Activated CD4-positive, alpha-beta T cell treated with anti-CD3 and anti-CD28 coated beads, Interleukin-2, amount 50 U/mL, for 16 hours (primary cell): ENCODE measurements at places on chromosomes 7 and 10.

DNA sequence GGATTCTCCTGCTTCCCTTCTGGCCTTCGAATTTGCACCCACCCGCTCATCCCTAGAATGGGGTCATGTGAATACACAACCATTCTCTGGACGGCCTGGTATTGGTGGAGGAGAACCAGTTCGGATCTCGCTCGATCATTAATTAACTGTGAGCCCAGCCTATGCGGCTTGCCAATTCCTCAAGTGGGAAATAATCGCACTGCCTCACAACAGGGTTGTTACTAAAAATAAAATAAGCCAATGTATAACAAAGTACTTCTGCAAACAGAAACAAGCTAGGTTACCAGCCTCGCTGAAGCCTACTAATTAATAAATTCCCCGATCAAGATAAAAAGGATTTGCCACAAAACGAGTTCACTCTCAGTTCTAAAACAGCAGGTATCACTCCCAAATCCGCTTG, 16.2 kb downstream of the CTBP2 start:
- no peak for DNase-seq

DNA sequence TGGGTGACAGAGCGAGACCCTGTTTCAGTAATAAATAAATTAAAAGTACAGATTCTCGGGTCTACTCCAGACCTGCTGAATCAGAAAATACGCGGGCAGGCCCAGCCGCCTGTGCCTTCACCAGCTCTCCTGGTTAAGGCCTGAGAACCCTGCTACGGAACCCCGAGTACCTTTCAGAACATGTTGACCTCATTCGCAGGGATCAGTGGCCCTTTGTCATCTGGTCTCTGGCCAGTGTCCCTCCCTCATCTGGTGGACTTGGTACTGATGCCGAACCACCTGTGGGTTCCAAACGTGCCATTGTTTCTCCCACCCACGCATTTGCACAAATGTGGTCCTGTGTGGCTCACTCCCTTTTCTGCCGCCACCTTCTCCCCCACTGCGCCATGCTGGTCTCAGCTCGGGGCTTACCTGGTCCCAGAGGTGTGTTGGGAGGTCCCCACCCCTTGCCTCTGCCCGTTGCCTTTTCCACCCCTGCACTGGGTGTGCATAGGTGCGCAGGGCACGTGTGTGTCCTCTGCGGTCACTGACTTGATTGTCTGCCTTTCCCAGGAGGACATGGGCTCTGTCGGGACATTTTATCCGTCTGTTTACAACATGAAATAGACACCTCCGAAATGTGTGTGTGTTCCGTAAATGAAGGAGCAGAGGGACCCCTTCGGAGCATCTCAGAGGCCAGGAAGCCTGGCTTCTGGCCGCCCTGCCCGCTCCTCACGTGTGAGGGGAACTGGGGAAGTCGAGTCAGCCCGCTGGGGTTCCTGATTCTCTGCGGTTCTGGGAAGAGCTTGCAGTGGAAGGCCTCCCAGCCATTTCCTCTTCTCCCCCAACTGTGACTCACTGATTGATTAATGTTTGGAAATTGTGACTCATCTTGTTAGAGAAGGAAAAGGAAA, 135.2 kb downstream of the CUX1 start:
- DNase-seq: peak; percentile 25

GRCh38 chr10:59808896-59809643, 55.8 kb upstream of the MRLN start:
- DNase-seq: peak; percentile 80

DNA sequence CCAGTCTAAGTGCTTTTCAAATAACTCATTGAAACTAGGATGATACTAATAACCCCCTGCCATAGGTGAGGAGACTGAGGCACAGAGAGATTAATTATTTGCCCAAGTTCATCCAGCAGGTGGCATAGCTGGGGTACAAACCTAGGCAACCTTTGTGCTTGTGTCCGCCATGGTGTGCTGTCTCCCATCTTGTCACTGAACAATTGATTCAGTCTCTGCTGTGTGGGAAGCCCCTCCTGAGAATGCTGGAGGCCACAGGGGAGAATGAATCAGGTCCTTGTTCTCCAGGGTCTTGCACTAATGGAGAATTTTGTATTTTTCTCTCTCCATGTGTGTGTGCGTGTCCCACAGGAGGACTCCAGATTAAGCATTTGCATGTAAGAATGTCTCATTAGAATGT, 15.8 kb upstream of the TMEM236 start:
- DNase-seq: no peak

DNA sequence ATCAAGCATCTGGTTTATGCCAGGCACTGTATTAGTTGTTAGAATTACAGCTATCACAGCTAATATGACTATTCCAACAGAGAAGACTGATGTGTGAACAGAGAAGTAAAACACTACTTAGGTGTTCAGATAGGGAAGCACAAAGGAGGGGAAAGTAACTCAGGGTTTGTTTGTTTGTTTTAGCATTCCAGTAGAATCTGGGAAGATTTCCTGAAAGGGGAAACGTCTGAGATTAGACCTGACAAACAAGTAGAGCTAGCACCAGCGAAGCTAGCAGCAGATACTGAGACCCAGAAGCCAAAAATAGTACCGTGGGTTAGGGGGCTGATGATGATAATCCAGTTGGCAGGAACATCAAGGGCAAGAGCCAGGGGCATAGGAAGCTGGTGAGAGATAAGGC, 28.8 kb upstream of the KLHL7 start:
- DNase-seq: no peak

DNA sequence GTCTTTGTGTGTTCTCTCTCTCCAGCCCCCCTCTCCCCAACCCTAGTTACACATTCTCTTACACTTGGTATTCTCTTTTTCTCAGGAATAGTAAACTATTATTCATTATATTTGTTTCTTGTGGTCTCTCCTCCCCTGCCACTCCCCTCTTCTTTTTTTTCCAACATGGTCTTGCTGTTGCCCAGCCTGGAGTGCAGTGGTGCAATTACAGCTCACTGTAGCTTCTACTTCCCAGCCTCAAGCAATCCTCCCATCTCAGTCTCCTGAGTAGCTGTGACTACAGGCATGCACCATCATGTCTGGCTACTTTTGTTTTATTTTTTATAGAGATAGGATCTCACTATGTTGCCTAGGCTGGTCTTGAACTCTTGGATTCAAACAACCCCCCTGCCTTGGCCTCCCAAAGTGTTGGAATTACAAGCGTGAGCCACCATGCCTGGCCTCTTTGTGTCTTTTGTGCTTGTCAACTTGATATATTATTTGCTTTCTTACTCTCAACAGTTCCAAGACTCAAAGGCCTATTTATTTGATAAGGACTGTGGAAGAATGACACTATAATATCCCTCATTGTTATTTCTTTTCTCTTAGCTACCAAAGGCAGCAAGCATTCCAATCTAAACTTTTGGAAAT, 66.9 kb downstream of the MLLT10 start:
- no peak for DNase-seq

- DNase-seq: no peak
Measured at GRCh38 chr7:26553128-26553527, 261.5 kb downstream of the SNX10 start.

DNA sequence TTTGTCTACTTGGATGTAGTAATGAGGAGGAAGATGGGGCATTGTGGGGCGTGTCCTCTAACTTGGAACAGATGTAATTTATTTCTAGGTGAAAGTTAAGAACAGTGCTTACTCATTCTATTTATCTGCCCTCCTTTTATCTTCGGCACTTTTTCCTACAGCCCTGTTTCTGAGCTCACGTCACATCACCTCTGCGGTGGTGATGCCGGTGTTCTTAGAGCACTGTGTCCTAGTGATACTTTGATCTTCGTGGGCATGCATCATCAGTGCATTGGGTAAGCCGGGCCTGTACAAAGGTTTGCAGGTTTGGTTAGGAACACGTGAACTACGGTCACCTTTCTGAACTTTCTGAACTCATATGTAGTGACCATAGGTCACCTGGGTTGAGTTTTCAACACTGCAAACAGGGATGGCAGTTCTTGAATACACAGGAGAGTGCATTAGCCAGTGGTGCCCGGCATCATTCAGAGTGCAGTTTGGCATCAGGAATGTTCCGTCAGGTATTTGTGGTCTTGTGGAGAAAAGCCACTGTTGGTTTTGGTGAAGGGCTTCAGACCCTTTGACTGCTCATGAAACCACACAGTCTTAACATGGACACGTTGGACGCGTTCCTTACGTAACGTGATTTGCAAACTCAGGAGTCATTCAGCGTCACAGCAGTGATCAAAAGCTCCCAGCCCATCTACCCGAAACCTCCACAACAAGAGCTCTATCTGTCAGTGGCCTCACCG, 5.6 kb downstream of the POR start:
- DNase-seq: no peak

DNA sequence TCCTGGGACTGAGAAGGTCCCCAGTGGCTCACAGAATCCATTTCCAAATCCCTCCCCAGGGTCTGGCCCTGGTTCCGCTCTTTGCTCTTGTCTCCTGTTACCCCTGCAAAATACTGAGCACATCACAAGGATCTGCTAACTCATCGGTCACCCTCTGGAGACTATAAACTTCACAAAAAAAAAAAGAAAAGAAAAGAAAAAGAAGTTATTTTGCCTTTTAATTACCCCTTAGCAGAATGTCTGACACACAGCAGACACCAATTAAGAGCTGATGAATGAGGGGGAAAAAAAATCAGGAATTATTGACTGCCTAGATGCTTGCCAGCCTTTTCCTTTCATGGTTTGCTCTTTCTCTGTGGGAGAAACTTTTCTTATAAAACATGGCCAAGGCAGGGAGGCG, 578.7 kb downstream of the GRID1 start:
- DNase-seq: no peak

GRCh38 chr10:125208854-125209565, 48.6 kb upstream of the CTBP2 start:
- DNase-seq: no peak

GRCh38 chr7:44535348-44536064, 5.6 kb downstream of the NPC1L1 start:
- no peak for DNase-seq

- no peak for DNase-seq
Measured at GRCh38 chr10:49079072-49079471, 36.2 kb downstream of the VSTM4 start.

DNA sequence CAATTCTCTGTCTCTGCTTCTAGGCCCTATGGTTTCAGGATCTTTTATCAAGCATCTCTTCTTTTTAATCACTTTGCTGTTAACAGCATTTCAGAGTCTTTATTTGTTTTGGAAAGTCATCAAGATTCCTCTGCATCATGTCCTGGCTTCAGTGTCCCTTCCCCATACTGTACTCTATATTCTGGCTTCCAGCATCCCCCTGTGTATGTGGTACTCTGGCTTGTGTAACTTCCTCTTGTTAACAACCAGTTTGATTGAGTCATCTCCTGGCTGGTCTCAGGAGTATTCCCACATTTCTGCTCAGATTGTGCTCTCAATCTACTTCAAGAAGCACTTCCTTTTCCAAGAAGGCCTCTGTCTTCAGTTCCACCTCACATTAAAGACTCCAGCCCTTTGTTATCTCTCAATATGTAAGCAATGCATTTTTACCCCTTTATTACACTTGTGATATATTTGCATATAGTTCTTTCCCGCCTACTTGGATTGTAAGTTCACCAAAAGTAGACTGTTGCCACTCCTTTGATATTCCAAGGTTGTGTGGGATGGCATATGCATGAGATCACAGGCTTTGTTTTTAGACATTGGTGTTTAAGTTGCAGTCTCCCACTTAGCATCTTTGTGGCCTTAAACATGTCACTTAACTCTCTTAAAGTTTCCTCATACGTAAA, 15.1 kb upstream of the ATE1 start:
- no peak for DNase-seq
